ENCODE measurements at places on chromosomes 7 and 10. TPM values are rescaled to one million over a fixed set of nuclear protein-coding genes. Genes with fewer than 3 reads are reported as not detected.

COL26A1 gene
- total RNA-seq = not detected

DNA sequence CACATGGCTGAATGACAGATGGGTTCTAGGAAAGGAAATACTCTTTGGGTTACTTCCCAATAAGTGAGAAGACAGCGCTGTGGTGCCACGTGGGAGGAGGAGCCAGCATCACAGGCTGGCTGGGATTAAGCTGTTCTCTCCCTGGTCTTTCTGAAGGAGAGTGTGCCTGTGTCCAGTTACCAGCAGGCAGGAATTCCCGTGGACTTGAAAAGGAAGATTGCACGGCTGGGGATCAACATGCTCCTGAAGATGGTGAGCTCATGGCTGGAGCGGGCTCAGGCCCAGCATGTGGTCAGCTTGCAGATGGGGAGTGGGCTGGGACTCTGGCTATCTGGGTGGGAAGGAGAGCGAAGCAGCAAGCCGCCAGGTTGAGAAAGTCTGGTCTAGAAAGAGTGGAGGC lies 8.1 kb downstream of the ADCK2 start:
- DNase-seq = no peak

DNA sequence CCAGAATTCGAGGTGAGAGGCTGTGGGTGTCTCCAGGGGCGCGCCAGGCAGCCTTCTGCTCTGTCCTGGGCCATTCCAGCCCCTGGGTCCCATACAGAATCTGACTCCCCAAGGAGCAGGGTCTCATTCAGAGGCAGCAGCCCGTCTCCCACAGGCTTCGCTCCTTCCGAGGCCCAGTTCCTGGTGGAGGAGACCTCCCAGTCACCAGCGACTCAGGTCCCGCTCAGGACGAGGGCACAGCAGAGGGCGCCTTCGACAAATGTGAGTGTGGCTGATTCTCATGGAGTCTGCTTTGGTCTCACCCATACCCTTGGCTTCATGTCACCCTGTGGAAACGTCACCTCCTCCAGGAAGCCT lies 81.8 kb upstream of the GPR26 start:
- no peak for DNase-seq

- DNase-seq = no peak
Observed at GRCh38 chr7:45874408-45875131, 1.7 kb upstream of the CCDC201 start.

- DNase-seq = no peak
Observed at GRCh38 chr10:93274419-93274818, 200.7 kb downstream of the CYP26A1 start.

- DNase-seq = no peak
Observed at GRCh38 chr7:21076574-21076973, 289.9 kb upstream of the SP8 start.

- DNase-seq = no peak
Observed at GRCh38 chr7:112021379-112022044, 184.7 kb downstream of the DOCK4 start.

DNA sequence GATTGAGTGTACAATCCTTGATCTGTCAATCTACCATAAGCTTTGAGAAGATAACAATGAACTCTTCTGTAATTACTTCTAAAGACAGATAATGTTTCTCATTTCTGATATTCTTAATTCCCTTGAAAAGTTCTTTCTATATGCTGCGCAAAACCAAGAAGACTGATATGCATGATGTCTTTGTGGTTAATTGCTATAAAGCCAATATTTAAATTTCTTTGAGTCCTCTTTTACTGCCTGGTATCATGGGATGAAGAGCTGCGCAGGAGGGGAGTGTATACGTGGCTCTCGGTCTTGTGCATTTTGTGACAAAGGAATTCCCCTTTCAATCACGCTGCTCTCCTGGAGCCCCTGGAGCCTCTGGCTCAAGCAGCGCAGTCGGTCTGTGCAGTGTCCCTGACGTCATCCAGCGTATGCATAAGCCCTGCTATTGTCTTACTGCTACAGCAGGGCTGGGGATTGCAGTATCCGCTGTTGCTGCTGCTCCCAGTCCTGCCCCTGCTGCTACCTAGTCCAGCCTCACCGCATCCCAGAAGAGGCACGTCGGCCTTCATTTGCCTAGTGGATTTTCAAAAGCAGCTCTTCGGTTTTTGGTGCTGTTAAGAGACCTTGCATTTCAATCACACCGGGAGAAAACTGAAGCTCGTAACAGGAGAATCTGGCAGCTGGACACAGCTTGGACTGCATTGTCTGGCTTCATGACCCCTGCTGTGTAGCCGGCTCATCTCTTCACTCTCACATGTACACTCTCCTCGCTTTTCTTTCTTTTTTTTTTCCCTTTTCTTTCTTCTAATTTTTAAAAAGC lies 66.7 kb downstream of the ST7 start:
- DNase-seq = no peak

OAT gene
- total RNA-seq = 27.1 TPM

- DNase-seq = no peak
Observed at GRCh38 chr10:94216201-94216600, 146.5 kb downstream of the NOC3L start.

GRCh38 chr7:135731-136645 lies 56.4 kb upstream of the FAM20C start:
- DNase-seq = no peak

DNA sequence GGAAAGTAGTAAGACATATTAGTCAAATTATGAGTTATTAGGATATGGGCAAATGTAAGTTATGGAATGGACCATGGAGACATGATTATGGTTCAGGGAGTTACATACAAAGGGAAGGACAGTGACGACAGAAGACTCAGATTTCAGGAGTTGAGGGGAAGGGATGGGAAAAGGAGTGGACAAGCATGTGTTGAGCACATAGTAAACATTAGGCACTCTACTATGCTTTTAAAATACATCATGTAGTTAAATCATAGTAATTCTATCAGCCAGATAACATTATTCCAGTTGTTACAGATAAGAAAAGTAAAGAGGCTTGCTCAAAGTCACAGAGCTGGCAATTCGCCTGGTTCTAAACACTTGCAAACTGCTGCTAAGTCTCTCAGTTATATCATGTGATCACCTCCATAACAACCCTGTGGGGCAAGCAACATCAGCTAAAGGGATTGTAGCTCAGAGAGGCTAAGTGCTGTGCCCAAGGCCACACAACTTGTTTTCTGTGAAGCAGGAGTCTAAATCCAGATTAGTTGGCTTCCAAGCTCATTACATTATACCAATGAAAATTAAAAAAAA lies 115.2 kb upstream of the MDFIC start:
- DNase-seq = no peak

PON1 gene
- not detected for total RNA-seq

- no peak for DNase-seq
Observed at GRCh38 chr7:153022475-153023193, 263.1 kb downstream of the ACTR3B start.

DNA sequence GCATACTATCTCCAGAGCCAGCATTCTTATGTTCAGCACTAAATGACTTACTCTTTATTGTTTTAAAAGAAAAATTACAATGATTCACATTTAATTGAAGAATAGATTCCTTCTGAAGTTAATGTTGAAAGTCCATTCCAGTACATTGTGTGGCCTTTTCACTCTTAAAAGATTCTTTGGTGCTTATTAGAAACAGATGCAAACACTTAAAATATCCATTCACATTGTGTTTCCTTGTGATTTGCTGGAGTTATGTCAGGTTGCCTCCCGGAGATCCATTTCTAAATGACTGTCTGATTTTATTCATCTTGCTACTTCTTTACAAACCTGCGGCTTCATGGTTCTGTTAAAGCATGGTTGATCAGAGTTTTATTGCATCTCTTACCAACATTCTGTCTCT lies 152.8 kb downstream of the FOXP2 start:
- DNase-seq = no peak

DNA sequence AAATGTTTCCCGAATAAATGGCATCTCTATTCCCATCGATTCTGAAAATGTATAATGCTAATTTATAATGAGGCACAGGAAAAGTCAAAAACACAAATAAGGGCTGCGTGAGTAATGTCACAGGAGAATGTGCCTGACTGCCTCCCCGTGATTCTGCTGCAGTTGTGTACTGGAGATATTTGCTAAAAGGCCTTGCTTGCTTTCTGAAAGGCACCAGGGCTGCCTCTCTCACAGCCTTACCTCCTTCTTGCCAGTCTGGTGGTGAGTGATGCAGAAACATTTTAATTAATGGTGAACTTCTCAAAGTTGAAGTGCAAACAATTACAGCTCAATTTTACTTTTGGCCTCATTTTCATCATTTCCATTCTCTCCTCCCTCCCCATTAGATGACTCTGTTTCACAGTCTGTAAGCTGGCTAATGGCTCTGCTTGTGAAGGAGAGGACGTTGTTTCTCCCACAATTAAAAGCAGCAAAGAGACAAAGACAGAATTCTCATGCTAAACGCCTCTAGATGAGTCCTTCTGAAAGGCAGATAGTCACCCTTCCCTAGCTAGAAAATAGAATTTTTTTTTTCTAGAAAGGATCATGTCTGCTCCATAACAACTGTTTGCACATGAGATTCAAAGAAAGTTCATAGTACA lies 377.6 kb downstream of the MDFIC start:
- DNase-seq = no peak

DNA sequence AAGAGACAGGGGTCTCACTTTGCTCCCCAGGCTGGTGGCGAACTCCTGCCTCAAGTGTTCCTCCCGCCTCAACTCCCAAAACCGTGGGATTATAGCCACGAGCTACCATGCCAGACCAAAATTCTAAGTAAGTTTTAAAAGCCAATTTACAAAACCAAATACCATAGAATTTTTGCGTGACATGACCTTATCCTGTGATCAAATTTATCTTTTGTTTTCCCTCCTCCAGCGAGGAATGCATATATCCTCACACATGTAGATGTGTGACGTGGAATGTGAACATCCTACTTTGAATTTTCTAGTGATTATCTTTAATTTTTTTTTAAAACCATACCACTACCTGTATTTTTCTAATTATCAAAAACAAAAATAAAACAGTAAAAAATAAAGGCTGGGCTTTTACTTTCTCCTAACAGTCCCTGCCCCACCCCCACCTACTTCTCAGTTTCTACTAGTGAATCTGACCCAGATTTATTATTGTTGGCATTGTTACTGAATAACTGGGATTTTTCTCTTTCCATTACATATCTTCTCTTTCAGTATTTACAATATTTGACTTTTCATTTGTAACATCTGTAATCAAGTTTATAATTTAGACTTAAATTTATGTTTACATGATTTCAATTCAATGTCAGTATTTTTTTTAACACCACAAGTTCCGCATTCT lies 26.0 kb downstream of the CYTH3 start:
- DNase-seq = no peak

ST8SIA6 gene
- not detected for total RNA-seq

HTR5A gene
- total RNA-seq = not detected

- DNase-seq = no peak
Observed at GRCh38 chr10:28365840-28366239, 63.0 kb upstream of the MPP7 start.

DNA sequence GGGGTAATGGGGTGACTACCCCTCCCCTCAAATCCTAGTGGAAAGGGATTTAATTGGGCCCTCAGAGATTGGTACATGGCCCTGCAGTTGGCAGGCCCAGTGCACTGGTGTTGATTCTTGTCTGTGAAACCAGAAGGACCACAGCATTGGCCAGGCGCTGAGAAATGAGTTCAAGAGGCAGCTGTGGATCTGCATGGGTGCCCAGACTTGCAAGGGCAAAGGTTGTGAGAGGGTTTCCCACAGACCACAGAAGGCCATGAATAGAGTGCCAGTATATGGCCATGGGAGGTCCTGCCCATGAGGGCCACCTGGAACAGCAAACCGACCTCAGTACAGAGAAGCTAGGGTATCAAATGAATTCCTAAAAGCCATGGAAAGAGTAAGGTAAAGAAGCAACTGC lies 32.9 kb downstream of the TMEM168 start:
- no peak for DNase-seq

GHRHR gene
- not detected for total RNA-seq

CNPY1 gene
- not detected for total RNA-seq

SEMA4G gene
- 0.17 TPM for total RNA-seq

GRCh38 chr10:86765548-86765947 lies 9.1 kb downstream of the BMPR1A start:
- no peak for DNase-seq

DNA sequence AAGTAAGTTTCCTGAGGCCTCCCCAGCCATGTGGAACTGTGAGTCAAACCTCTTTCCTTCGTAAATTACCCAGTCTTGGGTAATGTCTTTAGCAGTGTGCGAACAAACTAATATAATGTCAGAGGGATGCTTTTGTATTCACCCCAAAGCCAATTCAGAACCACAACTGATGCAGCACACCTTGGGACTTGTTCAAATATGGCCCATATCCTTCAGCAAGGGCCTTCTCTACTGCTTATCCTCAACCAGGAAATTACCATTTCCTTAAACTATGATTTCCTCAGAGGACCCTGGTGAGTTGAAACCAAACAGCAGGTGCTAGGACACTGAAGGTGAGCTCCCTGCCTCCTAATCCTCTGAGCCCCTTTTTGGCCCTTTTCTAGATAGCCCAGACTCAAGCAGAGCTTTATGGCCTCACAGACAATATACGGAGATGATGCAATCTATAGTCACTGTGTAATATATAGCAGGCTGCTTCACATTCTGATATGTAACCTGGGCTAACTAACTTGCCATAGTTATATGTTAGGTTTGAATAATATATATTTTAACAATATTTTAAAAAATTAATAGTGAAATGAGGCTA lies 15.2 kb downstream of the SRI start:
- no peak for DNase-seq

PAPOLB gene
- 0.07 TPM for total RNA-seq

LIPJ gene
- total RNA-seq = not detected

- no peak for DNase-seq
Observed at GRCh38 chr10:119359025-119359424, 151.7 kb downstream of the GRK5 start.

- DNase-seq = no peak
Observed at GRCh38 chr7:134782121-134782623, 2.7 kb downstream of the CALD1 start.

DNA sequence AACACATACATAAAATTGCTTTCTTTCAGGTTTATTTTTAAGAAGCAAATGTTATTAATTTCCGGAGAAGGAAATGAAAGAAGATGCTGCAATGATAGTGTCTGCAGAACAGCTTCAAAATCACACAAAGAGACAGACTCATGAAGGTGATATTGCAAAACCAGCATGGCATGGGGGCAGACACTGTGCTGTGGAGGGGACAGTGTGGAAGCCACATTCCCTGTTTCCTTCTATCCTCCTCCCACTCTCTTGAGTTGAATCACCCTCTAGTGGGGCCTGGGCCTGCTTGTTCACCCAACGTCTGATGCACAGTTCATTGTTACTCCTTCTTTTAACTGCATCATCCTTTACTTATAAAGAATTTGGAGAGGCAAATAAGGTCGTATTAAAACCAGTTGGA lies 104.0 kb upstream of the INSIG1 start:
- DNase-seq = no peak

LIPN gene
- not detected for total RNA-seq

GRCh38 chr10:69952069-69952800 lies 100.4 kb upstream of the MACROH2A2 start:
- peak; percentile 79 for DNase-seq

DNA sequence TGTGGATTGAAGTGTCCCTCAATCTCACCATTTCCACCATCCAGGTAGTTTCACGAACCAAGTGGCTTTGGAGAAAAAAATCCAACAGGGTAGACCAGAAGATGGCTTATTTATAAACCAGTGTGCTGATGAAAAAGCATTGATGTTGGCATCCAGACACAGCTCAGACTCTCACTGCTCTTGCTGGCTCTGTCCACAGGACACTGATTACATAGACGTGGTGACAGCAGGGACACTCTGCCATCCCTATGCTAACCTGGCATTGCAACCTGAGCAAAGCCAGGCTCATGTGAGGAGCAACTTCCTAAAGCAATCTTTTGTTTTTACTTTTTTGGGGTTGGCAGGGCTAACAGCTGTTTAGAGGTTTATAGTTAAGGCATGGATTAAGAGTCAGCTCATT lies 130.6 kb upstream of the SVIL start:
- DNase-seq = no peak

- DNase-seq = peak; percentile 10
Observed at GRCh38 chr7:33807779-33808482, 97.4 kb upstream of the BMPER start.

RGR gene
- not detected for total RNA-seq
